G401 (cell line): ENCODE measurements at places on chromosomes 3 and 15. TPM values are rescaled to one million over a fixed set of nuclear protein-coding genes. Genes with fewer than 3 reads are reported as not detected.

RBMS3 gene
- 0.20 and 2.3 TPM in 2 replicates for total RNA-seq

DNA sequence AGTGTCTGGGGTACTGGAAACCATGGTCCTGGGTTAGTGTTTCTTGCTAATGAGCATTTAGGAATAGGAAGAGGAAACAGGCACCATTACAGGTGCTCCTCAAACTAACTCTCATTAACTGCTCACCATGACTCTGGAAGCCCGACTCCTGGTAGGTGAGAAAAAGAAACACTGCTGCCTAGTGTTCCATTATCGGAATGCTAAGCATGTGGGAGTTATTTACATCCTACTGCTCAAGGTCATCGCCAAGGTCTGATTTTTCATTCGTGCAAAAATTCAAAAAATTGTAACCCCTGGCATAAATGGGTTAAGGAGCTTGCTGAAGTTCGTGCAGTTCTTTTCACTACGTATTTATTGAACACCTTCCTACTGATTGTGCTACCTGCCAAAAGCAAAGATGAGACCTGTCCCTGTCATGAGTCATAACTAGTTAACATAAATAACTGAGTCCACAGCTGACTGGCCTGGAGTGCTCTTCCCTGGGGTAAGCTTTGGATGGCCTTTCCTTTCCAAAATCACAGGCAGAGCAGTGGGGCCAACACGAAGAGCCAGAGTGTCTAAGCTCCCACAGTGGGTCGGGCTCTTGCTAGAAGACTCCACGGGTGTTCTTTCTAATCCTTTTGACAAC is 22.7 kb upstream of the PAQR5 start:
- no peak for DNase-seq

DNA sequence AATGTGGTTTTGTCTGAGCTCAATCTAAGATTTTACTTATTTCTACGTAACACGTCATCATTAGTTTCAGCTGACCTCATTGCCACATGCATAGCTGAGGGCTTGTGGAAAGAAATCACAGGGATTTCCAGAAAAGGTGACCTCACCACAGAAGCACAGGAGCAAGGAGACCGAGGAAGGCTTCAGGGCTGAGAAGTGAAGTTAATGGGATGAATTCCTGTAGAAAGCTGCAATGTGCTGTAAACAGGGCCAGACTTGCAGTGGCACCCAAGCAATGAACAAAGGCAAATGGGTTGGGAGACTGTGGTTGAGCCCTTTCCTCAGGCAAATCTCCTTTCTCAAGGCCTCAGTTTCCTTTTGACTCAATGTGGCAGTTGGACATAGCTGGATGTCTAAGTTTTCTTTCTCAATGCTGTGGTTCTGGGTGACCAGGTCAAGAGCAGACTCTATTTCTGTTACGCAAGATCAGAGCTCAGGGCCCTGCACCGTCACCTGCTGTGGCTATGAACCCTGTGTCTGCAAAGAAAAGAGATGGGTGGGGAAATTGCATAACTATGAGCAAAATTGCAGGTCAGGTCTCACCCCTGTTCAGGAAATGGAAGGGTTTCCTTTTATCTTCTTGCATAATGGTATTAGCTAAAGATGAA is 252.2 kb upstream of the TBL1XR1 start:
- no peak for DNase-seq

GRCh38 chr3:123098426-123099330 is 31.9 kb downstream of the PDIA5 start:
- no peak for DNase-seq

- DNase-seq, result no peak
These were observed 274.9 kb upstream of the ZPLD1 start for GRCh38 chr3:102159810-102160451.

ADGRG7 gene
- total RNA-seq, result not detected in 2 replicates

SLC2A2 gene
- not detected in 2 replicates for total RNA-seq

GRCh38 chr3:157370867-157371266 is 65.8 kb upstream of the PTX3 start:
- no peak for DNase-seq

SLC22A13 gene
- total RNA-seq, result not detected in 2 replicates

GRCh38 chr3:161031134-161031533 is 74.0 kb downstream of the B3GALNT1 start:
- DNase-seq, result no peak

DNA sequence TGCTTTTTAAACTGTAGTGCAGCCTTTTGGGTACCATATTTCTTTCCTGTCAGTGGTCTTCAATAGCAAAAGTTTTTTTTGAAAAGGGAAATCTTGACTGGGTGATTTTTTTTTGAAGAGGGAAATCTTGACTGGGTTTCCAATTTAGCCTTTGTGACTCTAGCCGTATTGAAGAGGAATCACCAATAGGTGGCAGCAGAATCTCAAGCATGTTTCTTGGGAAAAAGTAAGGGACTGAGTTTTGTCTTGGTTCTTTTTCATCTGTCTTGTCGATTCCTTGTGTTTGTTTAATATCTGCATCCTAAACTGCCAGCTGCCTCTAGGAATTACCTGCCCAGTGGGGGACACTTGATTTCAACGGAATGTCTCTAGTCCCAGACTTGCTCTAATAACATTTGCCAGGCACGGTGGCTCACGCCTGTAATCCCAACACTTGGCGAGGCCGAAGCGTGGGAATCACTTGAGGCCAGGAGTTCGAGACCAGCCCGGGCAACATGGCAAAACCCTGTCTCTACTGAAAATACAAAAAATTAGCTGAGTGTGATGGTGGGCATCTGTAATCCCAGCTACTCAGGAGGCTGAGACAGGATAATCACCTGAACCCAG is 89.2 kb downstream of the RBPMS2 start:
- peak; percentile 70 for DNase-seq

- peak; percentile 34 for DNase-seq
These were observed 580.4 kb upstream of the TBL1XR1 start for GRCh38 chr3:177777699-177778098.

DNA sequence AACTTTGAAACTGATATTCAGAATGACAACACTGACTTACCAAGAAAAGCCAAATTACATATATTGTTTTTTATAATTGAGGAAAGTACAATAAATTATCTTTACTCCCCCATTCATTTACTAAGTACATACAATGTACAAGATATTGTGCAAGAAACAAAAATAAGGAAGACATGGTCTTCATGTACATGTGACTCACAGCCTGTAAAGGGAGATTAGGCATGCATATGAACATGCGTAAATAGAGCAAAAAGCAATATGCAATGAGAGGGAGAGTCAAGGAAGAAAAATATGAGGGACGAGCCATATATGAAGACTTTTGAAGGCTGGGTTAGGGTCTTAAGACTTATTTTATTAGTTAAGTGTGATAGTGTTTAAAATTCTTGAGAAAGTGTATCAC is 258.4 kb downstream of the GBE1 start:
- DNase-seq, result no peak

DNA sequence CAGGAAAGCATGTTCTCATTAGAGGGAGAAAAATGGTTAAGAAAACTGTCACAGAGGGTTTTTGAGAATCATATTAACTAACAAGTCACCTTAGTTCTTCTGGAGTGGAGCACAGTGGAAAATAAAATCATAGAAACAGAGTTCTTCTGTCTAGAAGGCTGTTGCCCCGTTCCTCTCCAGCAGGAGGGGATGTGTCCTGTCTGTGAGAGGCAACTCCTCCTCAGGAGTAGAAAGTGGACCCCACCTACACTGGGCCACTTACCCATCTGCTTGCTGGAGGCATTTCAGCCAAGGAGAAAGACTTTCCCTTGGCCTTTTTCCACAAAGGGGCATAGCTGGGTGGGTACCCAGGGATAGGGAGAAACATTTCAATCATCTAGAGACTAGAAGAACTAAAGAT is 106.6 kb downstream of the SSR3 start:
- no peak for DNase-seq

- no peak for DNase-seq
These were observed 110.0 kb downstream of the OPA1 start for GRCh38 chr3:193702967-193703366.

GRCh38 chr3:159069866-159070425 is 268.1 kb downstream of the MFSD1 start:
- no peak for DNase-seq

FANCD2OS gene
- not detected in 2 replicates for total RNA-seq
